ENCODE measurements at places on chromosomes 1 and 21.

DNA sequence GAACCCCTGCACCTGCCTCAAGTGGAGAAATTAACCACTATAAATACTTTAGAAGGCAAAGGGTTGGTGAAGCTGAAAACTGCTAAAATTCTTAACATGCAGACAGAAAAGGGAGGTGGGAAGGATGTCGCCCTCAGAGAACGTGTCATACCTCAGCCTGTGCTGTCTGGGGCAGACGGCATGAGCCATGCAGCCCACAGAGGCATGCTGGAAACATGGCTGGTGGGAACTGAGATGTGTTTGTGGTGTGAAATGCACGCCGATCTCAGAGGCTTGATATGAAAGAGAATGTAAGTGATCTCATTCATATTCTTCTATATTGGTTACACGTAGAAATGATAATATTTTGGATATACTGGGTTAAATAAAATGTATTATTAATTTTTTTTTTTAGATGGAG lies 16.3 kb downstream of the AGPAT3 start:
- no peak for DNase-seq

DNA sequence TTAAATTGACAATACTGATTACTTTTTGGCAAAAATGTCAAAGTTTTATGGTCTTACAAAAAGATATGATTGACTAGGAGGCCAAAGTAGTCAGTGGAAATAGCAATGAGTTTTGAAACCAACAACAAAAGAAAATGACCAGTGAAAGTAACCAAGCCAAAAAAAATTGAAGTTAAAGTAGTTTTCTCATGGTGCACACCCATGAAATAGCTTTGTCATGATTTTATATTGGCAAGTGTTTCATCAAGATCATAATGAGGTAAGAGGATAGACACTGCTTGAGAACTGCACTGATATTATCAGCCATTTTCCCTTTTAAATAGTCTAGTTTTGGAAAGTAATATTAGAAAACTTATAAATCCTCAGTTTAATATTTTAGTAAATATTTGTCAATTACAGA lies 206.2 kb upstream of the ADAMTS5 start:
- DNase-seq = no peak

- DNase-seq = no peak
Observed at GRCh38 chr1:81695741-81696140, 105.0 kb upstream of the ADGRL2 start.

- no peak for DNase-seq
Observed at GRCh38 chr1:16147156-16147926, 8.5 kb downstream of the EPHA2 start.

DNA sequence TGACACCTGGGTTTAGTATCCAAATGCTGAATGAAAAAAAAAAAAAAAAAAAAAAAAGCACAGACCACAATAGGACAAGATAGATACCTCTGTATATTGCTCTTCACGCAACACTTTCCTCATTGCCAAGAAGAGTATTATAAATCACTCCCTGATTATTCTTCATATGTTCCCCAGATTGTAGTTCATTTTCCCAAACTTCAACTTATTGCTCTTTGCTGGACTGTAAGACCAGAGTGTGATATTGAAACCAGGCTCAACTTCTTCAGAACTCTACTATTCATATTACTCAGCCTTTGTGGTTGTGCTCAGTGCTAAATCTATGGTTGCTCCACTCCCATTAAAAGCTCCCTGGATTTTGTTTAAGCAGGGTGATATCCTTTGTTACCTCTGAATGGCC lies 180.4 kb downstream of the NTMT2 start:
- no peak for DNase-seq

DNA sequence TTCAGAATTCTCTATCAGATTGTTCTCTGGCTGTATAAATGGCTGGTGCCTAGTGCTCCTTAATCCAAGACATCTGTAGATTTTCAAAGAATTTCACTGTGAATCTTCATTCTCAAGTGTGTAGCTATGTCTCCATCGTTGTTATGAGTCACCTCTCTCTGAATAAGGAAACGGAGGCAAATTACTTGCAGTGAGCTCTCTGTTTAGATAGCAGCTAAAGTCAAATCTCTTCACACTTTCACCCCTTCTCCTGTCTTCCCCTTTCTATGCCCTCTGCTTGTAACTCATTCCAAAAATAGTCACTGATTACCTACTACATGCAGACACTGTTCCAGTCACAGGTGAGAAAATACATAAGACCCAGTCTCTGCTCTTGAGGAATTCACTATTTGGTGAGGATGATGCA lies 39.7 kb downstream of the CHML start:
- no peak for DNase-seq

DNA sequence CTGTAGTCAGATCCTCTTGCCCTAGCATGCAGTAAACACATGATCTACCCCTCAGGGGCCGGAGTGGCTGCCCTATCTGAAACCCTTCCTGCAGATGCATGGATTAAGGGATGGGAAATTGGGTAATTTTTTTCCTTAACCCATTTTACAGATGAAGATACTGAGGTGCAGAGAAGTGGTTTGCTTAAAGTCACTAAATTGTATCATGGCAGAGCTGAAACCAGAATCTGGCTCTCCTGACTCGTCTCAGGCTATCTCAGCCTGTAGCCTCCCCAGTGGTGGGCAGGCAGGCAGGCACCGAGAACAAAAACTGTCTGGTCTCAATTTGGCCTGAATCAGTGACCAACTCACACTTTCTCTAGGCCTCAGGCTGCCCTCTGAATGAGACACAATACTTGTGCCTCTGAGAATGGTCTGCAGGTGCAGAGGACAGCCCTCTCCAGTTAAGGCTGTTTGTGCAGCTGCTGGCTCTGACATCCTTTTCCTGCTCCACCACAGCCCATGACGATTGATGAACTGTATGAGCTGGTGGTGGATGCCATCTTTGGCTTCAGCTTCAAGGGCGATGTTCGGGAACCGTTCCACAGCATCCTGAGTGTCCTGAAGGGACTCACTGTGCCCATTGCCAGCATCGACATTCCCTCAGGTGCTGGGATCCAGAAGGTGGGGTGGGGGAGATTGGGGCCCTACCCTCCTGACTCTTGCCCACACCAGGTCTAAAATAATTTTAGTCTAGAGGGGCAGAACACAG lies 1.5 kb downstream of the NAXE start:
- DNase-seq = no peak

- no peak for DNase-seq
Observed at GRCh38 chr1:100530880-100531487, 7.0 kb upstream of the GPR88 start.

DNA sequence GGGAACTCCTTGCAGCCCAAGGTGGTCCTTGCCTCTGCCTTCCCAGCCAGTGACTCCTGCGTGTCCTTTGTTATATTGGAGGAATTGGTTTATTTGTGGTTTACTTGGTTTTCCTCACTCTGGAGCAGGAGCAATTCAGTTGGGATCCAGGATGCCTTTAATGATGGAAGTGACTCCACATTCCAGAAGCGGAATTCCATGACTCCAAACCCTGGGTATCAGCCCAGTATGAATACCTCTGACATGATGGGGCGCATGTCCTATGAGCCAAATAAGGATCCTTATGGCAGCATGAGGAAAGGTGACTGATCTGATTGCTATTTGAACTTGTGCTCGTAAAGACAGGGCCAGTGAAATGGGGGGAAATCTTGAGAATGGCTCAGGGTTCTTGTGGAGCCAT lies 15.1 kb upstream of the PIGV start:
- DNase-seq = no peak

DNA sequence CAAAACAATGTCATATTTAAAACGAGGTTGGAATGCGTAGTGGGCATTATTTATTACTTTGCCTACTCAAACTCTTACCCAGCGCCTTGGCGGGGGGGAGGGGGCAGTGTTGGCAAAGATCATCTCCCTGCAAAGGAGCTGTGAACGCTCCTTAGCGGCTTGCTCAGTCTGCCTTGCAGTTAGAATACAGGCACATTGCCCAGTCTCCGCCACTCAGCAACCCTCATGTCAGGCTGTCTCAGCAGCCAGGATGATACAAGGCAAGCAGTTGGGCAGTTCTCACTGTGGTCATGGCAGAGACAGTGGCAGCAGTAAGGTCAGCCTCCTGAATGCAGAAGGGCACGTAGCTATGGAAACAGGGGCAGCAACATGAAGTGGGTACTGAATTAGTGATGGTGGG lies 170.4 kb upstream of the KCNK2 start:
- DNase-seq = no peak

GRCh38 chr1:36089393-36090121 lies 865 bp downstream of the ADPRS start:
- no peak for DNase-seq

DNA sequence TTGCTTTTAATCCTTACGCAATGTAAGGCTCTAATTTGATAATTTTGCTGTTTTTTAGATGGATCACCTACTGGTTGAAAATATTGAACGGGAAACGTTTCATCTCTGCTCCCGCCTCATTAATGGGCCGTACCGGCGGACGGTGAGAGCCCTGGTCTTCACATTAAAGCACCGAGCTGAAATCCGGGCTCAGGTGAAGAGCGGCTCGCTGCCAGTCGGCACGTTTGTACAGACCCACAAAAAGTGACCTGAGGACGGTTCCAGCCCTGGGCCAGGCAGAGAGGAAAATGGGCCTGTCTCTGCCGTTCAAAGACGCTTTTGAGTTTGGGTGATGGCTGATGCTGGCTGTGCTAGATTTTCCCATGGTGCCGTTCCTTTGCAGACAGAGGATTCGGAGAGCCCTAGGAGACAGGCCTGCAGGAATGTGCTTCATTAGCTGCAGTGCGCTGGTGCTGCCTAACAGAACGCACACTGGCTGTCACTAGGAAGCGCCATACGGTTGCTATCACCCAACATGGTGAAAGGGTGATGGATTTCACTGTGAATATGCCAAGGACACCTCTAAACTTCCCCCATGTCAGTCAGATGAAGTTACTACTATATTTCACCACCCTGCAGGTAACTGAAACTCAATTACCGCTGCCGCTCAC lies 42.9 kb downstream of the TCEANC2 start:
- no peak for DNase-seq

- no peak for DNase-seq
Observed at GRCh38 chr1:97489834-97490233, 431.0 kb downstream of the DPYD start.

DNA sequence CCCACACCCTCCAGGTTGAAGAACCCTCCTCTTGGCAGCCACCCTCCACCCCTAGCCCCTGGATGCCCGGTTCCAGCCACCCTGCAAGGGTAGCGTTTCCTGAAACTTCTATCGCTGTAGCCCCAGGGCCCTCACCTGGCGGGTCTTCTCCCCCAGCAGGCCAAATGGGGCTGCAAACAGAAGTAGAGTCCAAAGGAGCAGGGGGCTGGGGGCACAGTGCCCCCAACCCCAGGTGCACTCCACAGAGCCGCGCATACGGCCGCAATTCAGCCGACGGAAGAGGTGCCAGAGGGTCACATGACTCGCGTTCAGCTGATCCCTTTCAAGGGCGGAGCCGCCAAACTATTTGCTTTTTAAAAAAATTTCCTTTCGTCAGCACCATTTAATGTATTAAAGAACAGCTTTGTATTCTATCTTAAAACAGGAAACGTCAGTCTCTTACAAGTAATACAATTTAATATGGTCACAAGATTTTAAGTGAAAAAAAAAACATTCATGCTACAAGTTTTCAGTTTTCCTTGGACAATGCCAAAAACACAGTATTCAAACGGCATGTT lies at the start of gene GLMP:
GLMP (minus strand) TSS at position 289 of the 557 bp plus-strand sequence; CDS start at position 255, 34 bp downstream.
- DNase-seq = peak; percentile 58

GRCh38 chr1:209291715-209292114 lies 291.8 kb upstream of the CAMK1G start:
- DNase-seq = no peak

- no peak for DNase-seq
Observed at GRCh38 chr21:45378258-45378966, 26.6 kb upstream of the COL18A1 start.

GRCh38 chr1:178262120-178262500 lies 168.2 kb downstream of the RASAL2 start:
- DNase-seq = no peak

- no peak for DNase-seq
Observed at GRCh38 chr1:96845464-96845863, 123.9 kb downstream of the PTBP2 start.

GRCh38 chr1:78640462-78640861 lies 9.2 kb upstream of the IFI44 start:
- DNase-seq = no peak

- no peak for DNase-seq
Observed at GRCh38 chr1:219710529-219711194, 97.8 kb upstream of the ZC3H11B start.

DNA sequence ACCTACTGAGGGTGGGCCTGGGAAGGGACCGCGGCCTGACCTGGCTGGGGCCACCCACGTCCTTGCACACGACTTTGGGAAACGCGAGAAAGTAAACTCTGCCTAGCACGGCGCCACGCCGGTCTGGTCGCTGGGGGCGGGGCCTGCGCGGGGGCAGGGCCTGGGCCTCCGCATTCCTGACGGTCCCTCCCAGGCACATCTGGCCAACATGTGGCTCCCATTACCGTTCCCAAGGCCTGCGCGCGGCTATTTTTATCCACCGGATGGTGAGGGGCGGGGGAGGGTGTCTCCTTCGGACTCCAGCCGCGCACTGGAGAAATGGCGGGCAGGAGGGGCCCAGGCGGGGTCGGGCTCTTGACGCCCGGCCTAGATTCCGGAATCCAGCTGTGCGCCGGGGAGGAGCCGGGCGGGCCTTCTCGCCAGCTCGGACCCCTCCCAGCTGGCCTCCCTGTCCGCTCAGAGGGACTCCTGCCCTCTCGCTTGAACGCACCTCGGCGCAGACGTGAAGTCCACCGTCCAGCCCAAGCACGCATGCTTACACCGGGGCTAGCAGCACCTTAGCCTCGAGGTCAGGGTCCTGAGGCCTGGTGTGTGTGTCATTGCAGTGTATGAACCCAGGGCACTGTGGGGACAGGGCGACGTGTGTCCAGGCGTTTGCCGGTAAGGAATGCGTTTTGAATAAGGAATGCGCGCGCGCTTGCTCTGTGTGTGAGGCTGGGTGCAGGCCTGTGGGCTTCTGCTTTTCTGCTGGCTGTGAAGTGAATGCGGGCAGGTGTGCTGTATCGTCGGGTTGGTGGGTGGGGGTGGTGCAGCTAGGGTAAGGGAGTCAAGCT lies 2.1 kb downstream of the EVA1B start:
- DNase-seq = no peak

DNA sequence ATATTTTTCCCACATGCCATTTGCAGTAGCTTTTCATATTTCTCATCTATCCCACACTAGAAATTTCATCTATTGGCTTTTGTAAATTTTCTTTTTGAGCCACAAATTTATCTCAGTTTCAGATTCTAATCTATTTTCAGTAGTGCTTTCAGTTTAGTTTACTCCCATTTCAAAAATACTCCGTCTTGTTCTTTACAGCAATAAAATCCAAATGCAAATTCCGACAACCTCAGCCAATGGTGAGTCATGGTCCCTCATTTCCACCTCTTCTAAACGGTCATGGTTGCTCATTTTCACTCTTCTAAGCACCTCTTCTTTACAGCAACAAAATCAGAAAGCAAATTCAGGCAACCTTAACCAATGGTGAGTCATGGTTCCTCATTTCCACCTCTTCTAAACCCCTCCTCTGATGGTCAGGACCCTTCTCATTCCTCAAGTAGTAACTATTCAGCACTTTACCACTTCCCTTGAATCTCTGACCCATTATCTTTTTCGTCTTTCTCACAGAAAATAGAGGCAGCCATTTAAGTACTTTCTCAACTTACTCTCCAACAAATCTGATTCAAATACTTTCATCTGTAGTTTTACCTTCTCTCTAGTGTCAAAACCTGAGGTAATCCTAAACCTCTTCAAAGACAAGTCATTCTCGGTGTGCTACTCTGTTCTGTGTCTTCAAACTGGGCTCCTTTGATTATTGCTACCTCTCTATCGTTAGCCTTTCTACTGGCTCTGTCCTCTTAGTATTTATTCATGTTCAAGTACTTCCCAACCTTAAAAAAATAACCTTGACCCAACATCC lies 34.4 kb downstream of the C21orf91 start:
- no peak for DNase-seq

- DNase-seq = no peak
Observed at GRCh38 chr1:92638498-92638897, 146.4 kb downstream of the EVI5 start.

- peak; percentile 71 for DNase-seq
Observed at GRCh38 chr1:179016706-179017382, 8.8 kb upstream of the FAM20B start.
